Right cardiac atrium (tissue), 5 donors: ENCODE measurements at places on chromosomes 7 and 10. TPM values are rescaled to one million over a fixed set of nuclear protein-coding genes. Genes with fewer than 3 reads are reported as not detected.

PTN gene
- polyA plus RNA-seq: 51.0 TPM

PRPF18 gene
- 14.6 TPM for polyA plus RNA-seq

HDAC9 gene
- polyA plus RNA-seq: 5.5 TPM

ZNF425 gene
- polyA plus RNA-seq: 0.50 TPM

TSPAN14 gene
- polyA plus RNA-seq: 27.6 TPM

VSTM4 gene
- 9.9 TPM for polyA plus RNA-seq

MMD2 gene
- not detected for polyA plus RNA-seq

GHITM gene
- polyA plus RNA-seq: 430 TPM

IL2RA gene
- 0.18 TPM for polyA plus RNA-seq

CPEB3 gene
- 4.6 TPM for polyA plus RNA-seq

AGR3 gene
- not detected for polyA plus RNA-seq

GPR26 gene
- polyA plus RNA-seq: not detected

NRG3 gene
- 0.23 TPM for polyA plus RNA-seq

MSMB gene
- not detected for polyA plus RNA-seq

CPVL gene
- polyA plus RNA-seq: 3.2 TPM

BICC1 gene
- 5.2 TPM for polyA plus RNA-seq

CYP51A1 gene
- 17.6 TPM for polyA plus RNA-seq

CPA2 gene
- polyA plus RNA-seq: 0.05 TPM

UBE2D1 gene
- 37.0 TPM for polyA plus RNA-seq

DPP6 gene
- 0.07 TPM for polyA plus RNA-seq

PDE1C gene
- polyA plus RNA-seq: 23.2 TPM

FRAT2 gene
- polyA plus RNA-seq: 3.4 TPM

NOBOX gene
- polyA plus RNA-seq: not detected

ANXA8L1 gene
- polyA plus RNA-seq: 0.16 TPM

USP54 gene
- 7.5 TPM for polyA plus RNA-seq

PBLD gene
- polyA plus RNA-seq: 2.4 TPM

REEP3 gene
- polyA plus RNA-seq: 11.9 TPM

SPDYE9 gene
- not detected for polyA plus RNA-seq

ASNS gene
- 18.6 TPM for polyA plus RNA-seq

CUL2 gene
- 11.7 TPM for polyA plus RNA-seq

SHTN1 gene
- polyA plus RNA-seq: 1.5 TPM

GOLGA7B gene
- polyA plus RNA-seq: 5.3 TPM

HYAL4 gene
- not detected for polyA plus RNA-seq

SFTPA1 gene
- polyA plus RNA-seq: not detected

TMEM196 gene
- polyA plus RNA-seq: not detected

ST8SIA6 gene
- 1.7 TPM for polyA plus RNA-seq
